ENCODE measurements at places on chromosomes 5 and 9.

DNA sequence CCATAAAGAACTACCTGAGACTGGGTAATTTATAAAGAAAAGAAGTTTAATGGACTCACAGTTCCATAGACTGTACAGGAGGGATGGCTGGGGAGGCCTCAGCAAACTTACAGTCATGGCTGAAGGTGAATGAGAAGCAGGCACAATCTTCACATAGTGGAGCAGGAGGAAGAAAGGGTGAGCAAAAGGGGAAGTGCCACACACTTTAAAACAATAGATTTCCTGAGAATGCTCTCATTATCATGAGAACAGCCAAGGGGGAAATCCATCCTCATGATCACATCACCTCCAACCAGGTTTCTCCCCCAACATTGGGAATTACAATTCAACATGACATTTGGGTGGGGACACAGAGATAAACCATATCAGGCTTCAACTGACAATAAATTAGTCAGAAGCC lies 664.9 kb downstream of the TAF11L14 start:
- no peak for DNase-seq

GRCh38 chr5:66351813-66352212 lies 207.7 kb downstream of the SREK1 start:
- no peak for DNase-seq

DNA sequence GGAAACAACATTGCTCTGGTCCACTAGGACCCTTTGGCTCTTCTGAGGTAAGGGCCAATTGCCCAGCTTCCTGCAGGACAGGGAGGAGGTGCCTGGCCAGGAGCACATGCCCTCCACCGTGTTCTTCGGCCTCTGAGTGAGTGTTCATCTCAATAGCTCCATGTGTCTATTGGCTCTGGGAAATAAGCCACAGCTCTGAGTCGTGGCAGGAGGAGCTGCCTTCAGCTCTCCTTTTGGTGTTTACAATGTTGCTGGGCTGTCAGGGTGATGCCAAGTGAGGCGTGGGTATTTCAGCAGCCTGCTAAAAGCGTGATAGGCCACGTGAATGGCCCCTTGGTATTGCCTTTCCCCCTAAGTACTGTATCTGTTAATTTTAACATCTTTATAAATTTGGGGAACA lies 26.6 kb downstream of the GADD45G start:
- no peak for DNase-seq

- no peak for DNase-seq
Measured at GRCh38 chr5:100799166-100799565, 103.9 kb downstream of the ST8SIA4 start.

DNA sequence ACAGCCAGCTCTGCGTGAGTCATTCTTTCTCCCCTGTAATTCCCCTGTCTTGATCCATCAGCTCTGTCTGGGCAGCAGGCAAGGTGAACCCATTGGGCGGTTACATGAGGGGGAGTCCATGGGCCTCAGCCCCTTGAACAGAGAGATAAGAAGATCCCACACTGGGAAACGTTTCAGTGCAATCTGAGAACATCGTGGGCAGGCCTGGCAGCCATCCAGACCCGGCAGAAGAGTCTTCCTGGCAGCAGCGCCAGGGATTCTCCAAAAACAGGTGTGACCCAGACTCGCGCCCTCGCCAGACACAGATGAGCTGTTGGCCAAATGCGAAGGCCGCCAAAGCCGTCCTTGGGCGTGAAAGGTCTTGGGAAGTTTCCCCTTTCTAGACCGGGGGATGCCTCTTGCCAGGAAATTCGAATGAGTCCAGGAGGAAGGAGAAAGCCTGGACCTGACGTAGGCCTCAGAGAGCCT lies 6.4 kb upstream of the SLC12A7 start:
- no peak for DNase-seq
